MCF 10A (cell line): ENCODE measurements at places on chromosomes 1 and 21. TPM values are rescaled to one million over a fixed set of nuclear protein-coding genes. Genes with fewer than 3 reads are reported as not detected.
A peak's percentile ranks its signal among the peaks of the same experiment; 100 is the strongest.

AKR7A3 gene
- 0.40 and 0.69 TPM in 2 replicates for total RNA-seq

BATF3 gene
- total RNA-seq: 0.96 and 1.5 TPM in 2 replicates

ZMPSTE24 gene
- 27.8 and 31.3 TPM in 2 replicates for total RNA-seq

OR6Y1 gene
- not detected in 2 replicates for total RNA-seq

LCK gene
- not detected in 2 replicates for total RNA-seq

LCE3E gene
- not detected in 2 replicates for total RNA-seq

HSF2BP gene
- 5.3 and 6.8 TPM in 2 replicates for total RNA-seq

SPRR2D gene
- total RNA-seq: 430 and 1,071 TPM in 2 replicates

TCEA3 gene
- total RNA-seq: 0.49 and 1.5 TPM in 2 replicates

UBL4B gene
- not detected in 2 replicates for total RNA-seq

SYCP1 gene
- not detected in 2 replicates for total RNA-seq

- DNase-seq: no peak
These were observed 1.3 kb downstream of the ATXN7L2 start for GRCh38 chr1:109485001-109485400.

DNA sequence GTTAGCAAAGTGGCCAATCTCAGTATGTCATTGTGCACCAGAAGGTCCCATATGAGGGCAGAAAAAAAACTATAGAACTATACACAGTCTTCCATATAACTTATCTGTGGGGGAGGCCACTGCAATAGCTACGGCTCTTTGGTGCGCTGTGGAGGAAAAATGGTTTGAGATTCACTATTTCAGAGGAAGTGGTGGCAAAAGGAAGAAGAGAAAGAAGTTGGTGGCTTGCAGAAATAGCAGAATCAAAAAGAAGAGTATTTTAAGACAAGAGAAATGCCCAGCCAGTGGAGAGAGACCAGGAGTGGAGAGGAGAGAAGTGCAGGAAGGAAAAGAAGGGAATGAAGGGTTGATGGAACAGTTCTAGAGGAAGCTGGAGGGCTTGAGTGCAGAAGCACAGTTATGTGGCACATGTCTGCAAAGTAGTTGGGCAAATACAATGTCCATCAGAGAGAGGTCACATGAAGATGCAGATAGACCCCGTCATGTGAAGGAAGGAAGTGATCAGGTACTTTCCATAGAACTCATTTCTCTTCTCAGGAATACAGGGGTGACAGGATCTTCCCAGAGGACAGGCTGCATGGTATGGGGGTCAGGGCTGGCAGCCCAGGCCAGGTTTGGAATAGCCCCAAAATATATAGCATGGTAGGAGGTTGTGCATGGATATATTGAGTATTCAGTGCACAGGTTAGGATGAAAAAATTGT is 64.6 kb downstream of the RUNX1 start:
- no peak for DNase-seq

DNA sequence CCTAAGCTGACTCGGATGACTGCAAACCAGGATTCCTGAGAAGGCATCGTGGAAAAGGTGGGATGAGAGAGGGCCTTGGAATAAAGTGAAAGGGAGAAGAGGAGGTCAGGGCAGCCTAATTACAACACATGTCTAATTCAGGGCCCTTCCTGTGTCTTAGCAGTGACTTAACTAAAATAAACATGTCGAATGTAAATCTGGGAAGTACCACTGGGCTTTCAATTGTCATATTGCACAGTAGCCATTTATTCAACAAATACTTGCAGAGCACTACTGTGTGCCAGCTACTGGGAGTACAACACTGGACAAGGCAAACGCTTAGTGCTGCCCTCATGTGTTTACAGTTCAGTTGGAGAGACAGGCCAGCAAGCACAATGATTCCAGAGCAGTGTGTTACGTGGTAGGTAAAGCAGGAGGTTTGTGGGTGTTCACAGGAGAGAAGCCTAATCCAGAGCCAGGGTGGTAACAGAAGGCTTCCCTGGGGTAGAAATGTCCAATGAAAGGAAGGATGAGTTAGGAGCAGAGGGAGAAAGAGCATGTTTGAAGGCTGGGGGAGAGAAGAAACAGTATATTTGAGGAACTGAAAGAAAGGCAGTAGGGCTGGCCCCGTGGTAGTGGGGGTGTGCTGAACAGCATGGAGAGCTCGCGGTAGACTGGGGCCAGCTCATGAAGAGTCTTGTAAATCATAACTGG is 38.0 kb upstream of the RASAL2 start:
- peak; percentile 77 for DNase-seq

- DNase-seq: no peak
These were observed 186.5 kb upstream of the KCTD3 start for GRCh38 chr1:215380566-215380965.

DNA sequence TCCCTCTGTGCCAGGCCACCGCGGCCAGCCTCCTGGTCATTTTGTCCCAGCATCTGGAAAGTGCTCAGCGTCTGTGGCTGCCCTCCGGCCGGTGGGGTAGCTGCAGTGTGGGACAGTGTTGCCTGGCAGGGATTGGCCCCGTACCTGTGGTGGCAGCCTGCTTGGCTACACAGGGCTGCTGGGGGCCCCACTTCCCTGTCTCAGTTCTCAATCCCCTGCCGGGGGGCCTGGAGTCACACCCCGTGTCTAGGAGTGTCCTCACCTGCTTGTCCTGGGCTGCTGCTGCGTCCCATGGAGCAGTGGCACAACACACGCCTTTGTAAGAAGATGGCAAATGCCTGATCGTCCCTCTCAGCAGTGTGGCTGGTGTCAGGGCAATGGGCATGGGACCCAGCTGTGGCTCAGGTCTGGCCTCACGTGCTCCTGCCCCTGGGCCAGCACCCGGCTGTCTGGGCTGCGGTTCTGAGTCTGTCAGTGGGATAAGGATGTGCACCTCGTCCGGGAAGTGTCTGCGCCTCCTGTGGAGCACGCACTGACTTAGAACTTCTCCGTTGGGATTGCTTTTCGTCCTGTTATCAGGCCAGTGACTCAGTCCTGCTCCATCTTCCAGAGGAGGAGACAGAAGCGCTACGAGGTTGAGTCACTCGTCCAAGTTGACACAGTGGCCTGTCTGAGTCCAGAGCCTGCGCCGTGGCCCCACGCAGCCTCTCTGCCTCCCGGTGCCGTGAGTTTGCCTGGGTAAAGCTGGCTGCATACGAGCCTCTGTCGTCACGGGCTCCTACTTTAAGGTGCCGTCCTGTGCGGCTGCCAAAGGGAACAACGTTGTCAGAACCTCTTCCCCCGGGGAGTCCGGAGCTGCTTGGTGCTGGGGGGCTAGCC is 41.0 kb downstream of the CRYAA start:
- DNase-seq: peak; percentile 82

GRCh38 chr1:89734442-89734841 is 86.4 kb upstream of the LRRC8D start:
- DNase-seq: no peak

GRCh38 chr1:221715321-221716169 is 26.3 kb downstream of the DUSP10 start:
- DNase-seq: peak; percentile 60

DNA sequence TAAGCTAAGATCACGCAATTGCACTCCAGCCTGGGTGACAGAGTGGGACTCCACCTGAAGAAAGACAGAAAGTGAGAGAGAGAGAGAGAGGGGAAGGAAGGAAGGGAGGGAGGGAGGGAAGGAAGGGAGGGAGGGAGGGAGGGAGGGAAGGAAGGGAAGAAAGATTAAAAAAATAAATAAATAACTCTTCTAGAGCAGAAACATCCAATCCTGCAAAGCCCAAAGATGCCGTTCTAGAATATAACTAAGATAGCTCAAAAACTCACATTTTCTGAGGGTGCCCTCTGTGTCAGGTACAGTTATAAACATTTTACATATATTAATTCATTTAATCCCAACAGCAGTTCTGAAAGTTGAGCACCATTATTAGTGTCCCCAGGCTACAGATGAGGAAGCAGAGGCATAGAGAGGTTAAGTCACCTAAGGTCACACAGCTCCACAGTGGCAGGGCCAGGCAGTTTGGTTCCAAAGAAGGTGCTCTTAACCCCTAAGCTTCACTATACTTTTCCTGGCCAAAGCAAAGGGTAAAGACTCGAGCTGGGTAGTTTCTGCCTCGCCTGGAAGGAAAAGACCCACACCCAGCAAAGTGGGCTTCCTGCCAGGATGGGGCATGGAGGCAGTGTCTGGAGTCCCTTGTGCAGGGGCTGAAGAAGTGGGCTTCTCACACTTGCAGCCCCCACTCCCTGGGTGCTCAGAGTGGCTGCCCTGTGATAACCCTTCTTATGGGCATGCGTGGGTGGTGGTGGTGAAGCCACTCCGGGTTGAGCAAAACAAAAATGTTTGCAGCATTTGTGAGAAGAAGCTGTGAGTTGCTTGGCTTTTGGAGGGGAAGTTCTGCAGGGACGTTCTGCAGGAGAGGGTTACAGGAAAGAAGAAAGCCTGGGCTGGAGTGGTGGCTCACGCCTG is 7.9 kb upstream of the PIK3CD start:
- DNase-seq: no peak

DNA sequence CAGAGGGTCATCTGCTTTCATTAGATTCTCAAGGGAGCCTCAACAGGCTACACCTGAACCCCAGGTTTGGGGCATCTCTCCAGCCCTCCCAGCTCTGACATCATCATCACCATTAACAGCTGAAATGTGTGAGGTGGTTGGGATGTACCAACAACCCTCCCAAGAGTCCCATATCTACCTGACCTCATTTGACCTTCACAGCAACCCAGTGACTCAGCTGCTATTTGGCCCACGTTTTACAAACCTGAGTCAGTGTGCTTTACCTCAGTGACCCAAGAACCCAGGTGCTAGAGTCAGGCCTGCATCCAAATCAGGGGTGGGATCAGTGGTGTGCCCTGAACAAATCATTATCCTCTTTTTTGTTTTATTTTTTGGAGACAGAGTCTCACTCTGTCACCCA is 53.3 kb upstream of the TINAGL1 start:
- peak; percentile 62 for DNase-seq

DNA sequence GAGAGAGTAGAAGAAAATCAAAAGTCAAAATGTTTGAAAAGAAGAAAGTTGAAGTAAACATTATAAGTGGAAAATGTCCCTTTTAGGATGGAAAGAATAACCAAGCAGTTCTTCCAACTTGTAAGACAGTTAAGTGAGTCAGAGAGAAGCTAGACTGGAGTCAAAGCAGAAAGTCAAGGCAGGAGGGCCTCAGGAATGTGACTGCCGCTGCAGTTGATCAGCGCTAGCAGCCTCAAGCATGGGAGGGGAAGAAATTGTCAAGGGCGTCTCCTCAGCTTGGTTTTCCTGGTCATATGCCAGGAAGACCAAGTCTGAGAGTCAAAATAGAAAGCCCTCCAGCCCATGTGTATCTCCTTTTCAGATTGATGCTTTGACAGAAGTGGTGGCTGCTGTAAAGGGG is 23.2 kb downstream of the HAO2 start:
- DNase-seq: no peak

DNA sequence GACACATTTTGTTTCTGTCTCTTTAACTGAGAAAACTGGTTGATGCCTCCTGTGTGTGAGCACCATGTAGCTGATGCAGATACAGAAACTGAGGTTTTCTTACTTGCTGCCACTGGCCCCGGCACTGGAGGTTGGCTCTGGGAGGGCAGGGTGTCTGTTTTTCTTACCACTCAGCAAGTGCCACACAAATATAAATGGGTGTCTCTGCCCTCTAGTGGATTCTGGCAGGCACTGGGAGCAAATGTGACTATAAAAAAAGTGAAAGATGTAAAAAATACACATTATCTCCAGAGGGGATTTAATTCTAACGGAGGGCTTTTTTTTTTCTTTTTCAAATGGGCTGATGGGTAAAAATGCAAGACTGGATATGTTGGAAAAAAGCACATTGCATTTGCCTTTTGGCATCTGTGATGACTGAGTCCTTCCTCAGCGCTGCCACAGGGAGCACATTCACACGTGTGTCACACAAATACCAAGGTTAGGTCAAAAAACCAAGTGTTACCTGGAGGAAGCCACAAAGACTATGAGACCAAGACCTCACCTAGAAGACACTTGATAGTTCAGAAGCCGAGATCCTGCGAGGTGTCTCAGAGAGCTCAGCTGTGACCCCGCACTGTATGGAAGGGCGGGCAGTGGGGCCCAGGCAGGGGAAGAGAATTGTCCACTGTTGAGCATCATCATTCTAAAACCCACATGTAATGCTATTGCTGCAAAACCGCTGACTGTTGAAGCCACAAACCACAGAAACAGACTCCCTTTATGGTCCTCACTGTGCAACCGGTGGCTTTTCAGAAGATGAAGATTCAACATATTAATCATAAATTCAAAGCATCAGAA is 18.9 kb downstream of the PGBD2 start:
- DNase-seq: peak; percentile 85

GRCh38 chr1:219837994-219838294 is 90.4 kb downstream of the SLC30A10 start:
- DNase-seq: no peak

DNA sequence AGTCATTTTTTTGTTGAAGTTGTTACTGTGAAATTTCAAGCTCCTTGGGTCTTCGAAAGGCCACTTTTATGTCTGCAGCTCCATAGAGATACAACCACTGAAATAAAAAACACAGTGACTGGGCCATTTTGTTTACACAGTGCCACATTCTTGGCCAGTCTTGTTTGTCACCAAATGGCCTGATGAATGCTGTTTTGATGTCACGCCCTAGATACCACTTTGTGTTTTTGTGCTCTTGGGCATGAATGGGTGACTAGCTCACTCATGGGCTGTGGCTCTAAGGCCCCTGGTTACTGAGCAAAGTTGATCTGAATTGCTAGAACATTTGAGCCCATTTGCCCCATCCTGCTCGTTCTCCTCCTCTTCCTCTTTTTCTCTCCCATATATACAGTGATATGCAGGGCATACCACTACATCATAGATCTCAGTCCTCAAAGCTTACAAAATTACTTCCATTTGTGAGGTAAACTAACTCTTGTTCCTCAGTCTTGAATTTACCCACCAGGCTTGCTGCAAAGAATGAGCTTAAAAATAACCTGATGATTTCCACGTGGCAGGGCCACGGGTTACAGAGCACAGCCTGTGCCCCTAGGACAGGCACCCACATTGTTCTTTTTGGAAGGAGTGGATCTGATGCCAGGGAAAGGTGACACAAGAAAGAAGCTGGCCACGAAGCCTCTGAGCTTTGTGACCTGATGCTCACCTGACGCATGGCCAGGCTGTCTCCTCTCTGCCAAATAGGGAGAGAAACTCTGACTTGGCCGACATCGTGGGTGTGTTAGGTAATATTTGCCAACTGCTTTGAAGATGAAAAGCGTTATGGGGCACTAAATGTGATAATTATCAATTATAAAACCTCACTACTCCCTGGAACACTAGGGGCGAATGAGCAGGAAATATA is 92.4 kb downstream of the RUNX1 start:
- no peak for DNase-seq

- DNase-seq: no peak
These were observed 28.4 kb downstream of the PARK7 start for GRCh38 chr1:7989762-7990428.

- DNase-seq: peak; percentile 82
These were observed 406 bp downstream of the KIAA0040 start for GRCh38 chr1:175192111-175192629.

DNA sequence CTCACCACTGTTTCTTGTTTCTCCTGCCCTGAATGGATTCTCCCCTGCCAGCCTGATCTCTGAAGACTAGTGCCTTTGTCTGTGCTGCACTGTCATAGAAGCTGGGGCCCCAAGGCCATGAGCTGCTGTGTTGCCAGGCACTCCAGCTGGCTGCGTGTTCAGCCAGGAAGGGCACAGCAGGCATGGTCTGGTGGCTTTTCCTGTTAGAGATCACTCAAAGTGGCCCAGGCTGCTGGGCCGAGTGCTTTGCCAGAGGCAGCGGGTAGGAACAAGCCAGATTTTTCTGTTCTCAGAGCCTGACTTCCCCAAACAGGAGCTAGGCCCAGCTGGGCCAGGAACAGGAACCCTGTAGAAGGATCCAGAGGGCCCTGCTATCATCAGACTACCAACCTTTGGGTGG is 5.2 kb downstream of the ADPRS start:
- DNase-seq: no peak

- no peak for DNase-seq
These were observed 21.5 kb upstream of the STMN1 start for GRCh38 chr1:25927521-25928265.
